ENCODE measurements at places on chromosomes 6 and 20.

GRCh38 chr6:152508477-152508876 lies 128.7 kb downstream of the SYNE1 start:
- no peak overlapping the region for H3K27ac ChIP-seq
- H3K4me1 ChIP-seq, result no peaks in the 10 kb centered on the region
- H3K36me3 ChIP-seq, result no peaks in the 10 kb centered on the region
- H3K27me3 ChIP-seq, result no peaks in the 10 kb centered on the region
- no peak for DNase-seq
- no peak overlapping the region for H3K4me3 ChIP-seq

GRCh38 chr6:43742285-43742684 lies 27.7 kb upstream of the VEGFA start:
- no peaks in the 10 kb centered on the region for H3K27me3 ChIP-seq
- H3K4me3 ChIP-seq, result no peak overlapping the region
- DNase-seq, result no peak
- peaks cover 2% of the 10 kb centered on the region for H3K4me1 ChIP-seq

GRCh38 chr6:80566361-80566760 lies 459.9 kb downstream of the BCKDHB start:
- H3K27me3 ChIP-seq, result no peaks in the 10 kb centered on the region
- H3K36me3 ChIP-seq, result no peaks in the 10 kb centered on the region
- no peak overlapping the region for H3K4me3 ChIP-seq
- no peaks in the 10 kb centered on the region for H3K4me1 ChIP-seq
- no peak overlapping the region for H3K27ac ChIP-seq
- no peak for DNase-seq

DNA sequence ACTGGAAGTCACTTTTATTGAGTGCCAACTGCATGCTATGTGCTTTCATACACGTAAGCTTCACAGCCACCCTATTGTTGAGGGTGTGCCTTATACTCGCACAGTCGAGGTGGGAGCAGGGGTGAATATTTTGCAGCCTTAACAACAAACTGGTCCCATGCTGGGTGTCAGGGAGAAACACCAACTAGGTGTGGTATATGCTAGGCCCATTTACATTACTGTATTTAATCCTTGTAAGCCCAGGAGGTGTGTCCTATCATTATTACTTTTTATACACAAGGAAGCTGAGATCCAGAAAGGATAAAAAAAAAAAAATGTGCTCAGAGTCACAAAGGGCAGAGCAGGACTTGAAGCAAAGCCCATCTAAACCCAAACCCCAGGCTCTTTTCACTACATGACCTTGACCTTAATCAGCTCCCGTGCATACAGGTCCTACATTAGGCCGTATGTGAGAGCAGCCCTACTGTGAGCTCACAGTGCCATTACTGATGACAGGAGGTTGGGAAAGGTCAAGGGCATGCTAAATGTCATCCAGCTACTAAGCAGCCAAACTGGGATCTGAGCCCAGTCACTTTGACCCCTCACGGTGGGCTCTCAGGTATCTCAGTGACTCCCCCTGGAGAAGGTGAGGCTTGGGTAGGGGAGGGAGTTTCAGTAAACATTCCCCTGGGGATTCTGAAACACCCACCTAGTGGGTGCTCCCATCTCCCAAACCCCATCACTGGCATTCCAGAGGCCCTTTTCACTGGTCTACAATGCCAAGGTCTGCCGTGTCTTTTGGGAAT lies 61.7 kb downstream of the BFSP1 start:
- no peaks in the 10 kb centered on the region for H3K27me3 ChIP-seq
- H3K27ac ChIP-seq, result no peak overlapping the region
- H3K36me3 ChIP-seq, result no peaks in the 10 kb centered on the region
- H3K4me3 ChIP-seq, result no peak overlapping the region

DNA sequence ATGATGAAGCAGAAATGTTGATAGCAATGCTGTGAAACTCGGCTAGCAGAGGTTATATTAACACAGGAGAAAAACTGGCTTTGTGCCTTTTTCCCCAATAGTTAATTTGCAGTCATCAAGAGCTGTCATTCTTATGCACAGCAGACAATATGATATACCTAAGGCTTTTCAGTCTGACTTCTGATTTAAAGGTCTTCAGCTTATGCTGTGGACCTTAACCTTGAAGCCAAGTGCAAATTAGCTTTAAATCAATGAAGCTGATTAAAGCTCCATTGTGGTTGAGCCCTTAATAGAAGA lies 171.6 kb upstream of the ID4 start:
- no peaks in the 10 kb centered on the region for H3K4me1 ChIP-seq
- H3K27ac ChIP-seq, result no peak overlapping the region

All from large intestine (tissue), 12 donors.